Activated CD4-positive, alpha-beta T cell treated with anti-CD3 and anti-CD28 coated beads, Interleukin-2, amount 50 U/mL, for 24 hours (primary cell): ENCODE measurements at places on chromosomes 16 and 17.

GRCh38 chr17:39676198-39676819 is 8.1 kb downstream of the PNMT start:
- DNase-seq: no peak

DNA sequence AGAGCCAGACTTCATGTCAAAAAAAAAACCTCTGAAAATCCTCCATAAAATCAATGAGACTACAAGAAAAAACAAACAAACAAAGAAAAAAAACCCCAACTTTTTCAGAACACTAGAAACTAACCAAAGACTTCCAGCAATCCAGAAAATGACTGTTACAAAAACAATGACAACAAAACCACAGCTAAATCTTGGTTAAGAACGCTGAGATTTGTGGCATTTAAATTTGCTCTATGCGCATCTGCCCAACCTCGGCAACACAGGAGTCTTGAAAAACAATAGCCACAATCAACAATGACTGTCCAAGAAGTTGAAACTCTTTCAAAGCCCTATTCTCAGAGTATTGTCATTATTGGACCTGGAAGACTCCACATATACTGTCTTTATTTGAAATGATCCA is 402.4 kb downstream of the ZFHX3 start:
- DNase-seq: no peak

DNA sequence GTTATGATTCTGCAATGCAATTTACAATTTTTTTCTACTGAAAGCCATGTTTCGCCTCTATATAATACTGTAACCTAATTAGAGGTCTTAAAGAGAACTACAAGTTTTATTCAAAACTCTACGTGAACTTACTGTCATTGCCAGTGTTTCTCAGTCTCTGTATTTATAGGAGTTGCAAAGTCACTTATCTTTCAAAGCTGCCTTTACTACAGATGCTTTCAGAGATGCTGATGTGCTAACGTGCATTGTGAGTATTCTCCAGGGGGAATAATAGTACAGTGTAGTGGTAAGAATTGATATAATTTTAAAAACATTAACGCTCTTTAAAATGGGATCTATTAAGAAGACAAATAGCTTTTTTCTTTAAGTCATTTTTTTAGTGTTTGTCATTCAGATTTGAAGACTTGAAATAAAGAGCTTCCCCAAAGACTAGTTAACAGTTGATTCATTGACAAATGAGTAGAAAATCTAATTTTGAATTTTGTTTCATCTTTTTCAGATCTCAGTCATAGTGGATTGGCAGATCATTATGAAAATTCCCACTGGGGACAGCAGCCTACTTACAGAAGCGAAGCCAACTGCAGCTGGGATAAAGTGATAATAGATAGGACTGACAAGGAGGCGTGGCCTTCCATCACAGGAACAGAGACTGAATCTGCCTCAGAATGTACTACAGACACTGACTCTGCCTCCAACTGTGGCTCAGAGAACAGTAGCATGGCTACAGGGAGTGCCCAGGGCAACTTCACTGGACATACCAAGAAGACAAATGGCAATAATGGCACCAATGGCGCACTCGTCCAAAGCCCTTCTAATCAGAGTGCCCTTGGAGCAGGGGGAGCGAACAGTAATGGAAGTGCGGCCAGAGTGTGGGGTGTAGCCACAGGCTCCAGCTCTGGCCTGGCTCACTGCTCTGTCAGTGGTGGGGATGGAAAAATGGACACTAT is 79.9 kb downstream of the TMC6 start:
- no peak for DNase-seq

- no peak for DNase-seq
These were observed 5.6 kb downstream of the IL4R start for GRCh38 chr16:27319257-27319965.

GRCh38 chr17:44965481-44966234 is 2.4 kb downstream of the C1QL1 start:
- DNase-seq: no peak

DNA sequence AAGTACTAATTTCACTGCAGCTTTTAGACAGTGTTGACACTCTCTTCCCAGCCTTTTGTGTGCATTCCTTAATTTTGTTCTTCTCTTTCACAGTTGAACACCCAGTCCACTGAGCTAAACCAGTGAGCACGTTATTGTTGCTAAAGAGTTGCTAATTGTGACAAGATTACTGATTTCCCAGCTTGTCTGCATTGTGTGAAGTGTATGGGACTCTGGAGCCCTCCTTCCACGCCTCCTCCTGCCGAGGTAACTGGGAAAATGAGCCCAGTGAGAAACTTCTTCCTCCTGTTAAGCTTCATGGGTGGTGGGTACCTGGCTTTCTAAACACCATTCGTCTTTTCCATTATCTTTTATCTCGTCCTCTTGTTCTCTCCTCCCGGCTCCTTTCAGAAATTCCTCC is 29.8 kb upstream of the DNAH17 start:
- DNase-seq: no peak

- no peak for DNase-seq
These were observed 518 bp downstream of the MT1E start for GRCh38 chr16:56625943-56626654.

GRCh38 chr17:6496640-6497441 is 52.6 kb downstream of the PIMREG start:
- DNase-seq: no peak

DNA sequence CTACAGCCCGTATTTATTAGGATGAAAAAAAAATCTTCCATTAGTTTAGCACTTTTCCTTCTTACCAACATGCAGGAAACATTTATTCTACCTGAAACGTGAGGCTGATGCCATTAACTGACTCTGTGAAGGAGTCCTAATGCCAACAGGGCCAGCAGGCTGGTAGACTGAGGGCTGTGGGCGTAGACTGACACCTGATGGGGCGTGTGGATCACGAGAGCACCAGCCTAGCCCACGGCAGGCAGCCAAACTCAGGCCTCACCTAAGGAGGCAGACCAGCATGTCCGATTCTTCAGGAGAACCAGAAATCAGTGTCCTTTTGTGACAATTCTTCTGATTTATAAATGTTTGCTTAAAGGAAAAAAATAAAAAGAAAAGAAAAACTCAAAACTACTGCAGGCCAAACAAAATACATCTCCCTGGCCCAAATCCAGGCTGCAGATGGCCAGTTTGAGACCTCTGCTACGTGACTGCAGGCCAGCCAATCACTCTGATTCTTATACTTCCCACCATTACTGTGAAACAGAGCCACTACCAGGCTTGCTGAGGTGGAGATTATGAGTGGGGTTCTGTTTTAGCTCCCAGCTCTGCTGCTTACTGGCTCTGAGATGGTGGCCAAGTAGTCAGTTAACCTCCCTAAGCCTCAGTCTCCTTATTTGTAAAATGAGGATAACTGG is 66.5 kb downstream of the GNAO1 start:
- no peak for DNase-seq

DNA sequence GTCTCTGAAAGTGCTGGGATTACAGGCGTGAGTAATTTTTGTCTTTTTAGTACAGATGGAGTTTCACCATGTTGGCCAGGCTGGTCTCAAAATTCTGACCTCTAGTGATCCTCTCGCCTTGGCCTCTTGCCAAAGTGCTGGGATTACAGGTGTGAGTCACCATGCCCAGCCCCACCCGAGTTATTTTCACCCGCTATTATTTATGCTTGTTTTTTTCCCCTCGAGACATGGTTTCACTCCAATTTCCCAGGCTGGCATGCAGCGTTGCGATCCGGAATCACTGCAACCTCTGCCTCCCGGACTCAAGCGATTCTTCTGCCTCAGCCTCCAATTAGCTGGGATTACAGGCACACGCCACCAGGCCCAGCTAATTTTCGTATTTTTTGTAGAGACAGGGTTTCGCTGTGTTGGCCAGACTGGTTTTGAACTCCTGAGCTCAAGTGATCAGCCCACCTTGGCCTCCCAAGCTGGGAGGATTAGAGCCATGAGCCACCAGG is 9.2 kb downstream of the RPL23 start:
- DNase-seq: no peak
